IMR-90 (cell line): ENCODE measurements at places on chromosomes 11 and 22. TPM values are rescaled to one million over a fixed set of nuclear protein-coding genes. Genes with fewer than 3 reads are reported as not detected.

Gene SNX32
- 0.36 TPM in 1 of 2 replicates, not detected in the other for total RNA-seq

Gene TUBA8
- total RNA-seq = 1.4 and 1.9 TPM in 2 replicates

Gene CXCR5
- total RNA-seq = not detected in 2 replicates

Gene CYTH4
- total RNA-seq = 0.28 and 0.36 TPM in 2 replicates

Gene AIFM3
- total RNA-seq = under 0.01 and 0.18 TPM in 2 replicates

Gene MGAT3
- 0.28 and 0.36 TPM in 2 replicates for total RNA-seq

Gene MMP13
- not detected in 2 replicates for total RNA-seq

Gene LRRC56
- 0.28 and 0.36 TPM in 2 replicates for total RNA-seq

Gene MMP1
- total RNA-seq = 245 and 246 TPM in 2 replicates

Gene DGCR6
- 0.54 and 0.56 TPM in 2 replicates for total RNA-seq

Gene SLC22A25
- total RNA-seq = not detected in 2 replicates

Gene CARD16
- 7.9 and 23.3 TPM in 2 replicates for total RNA-seq

Gene ANKK1
- not detected in 2 replicates for total RNA-seq

Gene LRRC10B
- not detected in 2 replicates for total RNA-seq

Gene OR5M10
- total RNA-seq = not detected in 2 replicates

Gene TPCN2
- total RNA-seq = 3.1 and 3.4 TPM in 2 replicates

Gene GLB1L3
- not detected in 2 replicates for total RNA-seq

Gene ELFN2
- 0.72 and 0.83 TPM in 2 replicates for total RNA-seq
